ENCODE measurements at places on chromosomes 12 and 14. TPM values are rescaled to one million over a fixed set of nuclear protein-coding genes. Genes with fewer than 3 reads are reported as not detected.

Gene NTS
- total RNA-seq: not detected

Gene SPIC
- not detected for total RNA-seq

Gene KRT75
- total RNA-seq: not detected

Gene PEBP1
- total RNA-seq: 149 TPM

Gene MSI1
- total RNA-seq: 0.21 TPM

Gene TAS2R43
- total RNA-seq: not detected
